ENCODE measurements at places on chromosomes 11 and 22.

DNA sequence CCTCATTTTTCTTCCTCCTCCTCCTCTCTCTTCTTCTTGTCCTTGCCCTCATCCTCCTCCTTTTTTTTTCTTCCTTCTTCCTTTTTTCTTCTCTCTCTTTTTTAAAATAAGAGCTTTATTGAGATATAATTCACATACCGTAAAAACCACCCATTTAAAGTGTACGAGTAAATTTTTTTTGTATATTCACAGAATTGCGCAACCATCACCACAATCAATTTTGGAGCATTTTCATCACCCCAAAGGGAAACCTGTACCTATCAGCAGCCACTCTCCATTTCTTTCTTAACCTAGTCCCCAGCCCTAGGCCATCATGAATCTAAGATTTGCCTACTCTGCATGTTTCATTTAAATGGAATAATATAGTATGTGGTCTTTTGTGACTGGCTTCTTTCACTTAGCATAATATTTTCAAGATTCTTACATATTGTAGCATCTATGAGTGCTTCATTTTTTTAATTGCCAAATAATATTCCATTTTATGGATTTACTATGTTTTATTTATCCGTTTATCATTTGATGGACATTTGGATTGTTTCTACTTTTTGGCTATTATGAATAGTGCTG is 35.0 kb downstream of the CAT start:
- DNase-seq = no peak

DNA sequence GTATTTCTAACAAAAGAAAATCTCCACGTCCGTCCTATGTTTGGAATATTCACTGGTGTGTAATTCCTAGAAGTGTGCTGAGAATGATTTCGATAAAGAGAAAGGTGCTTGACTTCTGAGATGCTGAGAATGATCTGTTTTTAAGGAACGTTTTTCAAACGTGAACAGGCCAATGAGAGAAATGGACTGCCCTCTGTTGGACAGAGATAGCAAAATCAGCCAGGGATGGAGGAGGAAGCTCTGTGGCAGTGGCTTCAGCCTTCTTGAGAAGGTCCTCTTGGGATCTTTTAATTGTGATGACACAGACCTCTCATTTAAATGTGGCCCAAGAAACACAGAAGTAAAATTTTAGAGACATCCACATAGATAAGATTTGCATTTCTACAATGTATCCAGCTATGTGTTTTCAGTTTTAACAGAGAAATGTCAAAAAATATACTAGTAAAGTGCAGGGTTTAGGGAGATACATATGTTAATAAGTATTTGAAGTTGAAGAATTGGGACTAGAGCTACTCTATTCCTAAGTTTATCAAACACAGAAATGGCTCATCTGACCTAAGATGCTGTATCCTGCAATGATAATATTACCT is 84.0 kb upstream of the RCN1 start:
- no peak for DNase-seq

DNA sequence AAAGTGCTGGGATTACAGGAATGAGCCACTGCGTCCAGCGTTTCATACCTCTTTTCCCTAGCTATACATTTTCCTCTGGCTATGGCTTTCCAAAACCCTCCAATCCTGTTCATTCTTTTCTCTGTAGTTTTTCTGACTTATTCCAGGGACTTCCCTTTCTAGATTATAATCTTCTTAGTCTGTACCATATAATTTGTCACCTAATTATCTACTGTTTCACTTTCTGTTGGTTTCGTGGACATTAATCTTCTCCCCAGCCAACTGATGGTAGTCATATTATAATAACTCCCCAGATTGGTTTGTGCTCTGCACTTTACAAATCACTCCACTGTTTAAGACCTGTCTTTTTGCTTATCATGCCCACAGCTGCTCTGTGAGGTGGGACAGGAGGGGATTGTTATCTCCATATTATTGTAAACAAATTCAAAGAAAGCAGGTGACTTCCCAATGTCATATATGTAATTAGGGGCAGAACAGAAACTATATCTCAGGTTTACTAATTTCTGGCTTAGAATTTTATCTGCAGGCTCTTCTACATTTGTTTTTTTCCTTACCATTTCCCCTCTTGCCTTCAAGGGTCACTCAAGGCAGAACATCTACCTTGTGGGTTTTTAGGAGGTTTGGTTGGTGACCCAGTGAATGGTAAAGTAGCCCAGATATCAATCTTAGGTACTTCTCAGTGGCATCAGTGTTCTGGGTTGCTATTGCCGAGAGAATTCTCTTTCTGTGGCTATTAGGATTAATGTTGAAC is 23.9 kb downstream of the STIM1 start:
- DNase-seq = no peak

DNA sequence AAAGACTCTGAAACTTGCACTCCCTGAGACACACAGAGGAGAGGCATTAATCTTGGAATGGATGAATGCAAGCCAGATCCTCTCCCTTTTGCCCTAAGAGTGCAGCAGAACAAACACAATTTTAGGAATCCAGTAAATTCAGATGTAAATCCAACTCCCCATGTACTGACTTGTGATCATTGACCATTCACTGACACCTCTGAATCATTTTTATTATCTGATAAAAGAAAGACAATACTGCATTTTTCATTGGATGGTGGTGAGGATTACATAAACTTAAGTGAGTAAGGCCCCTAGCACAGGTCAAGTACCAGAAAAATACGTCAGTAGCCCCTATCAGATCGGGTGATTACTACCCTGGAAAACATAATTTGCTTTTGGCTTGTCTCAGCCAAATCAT is 782.9 kb upstream of the API5 start:
- DNase-seq = no peak

GRCh38 chr11:75101424-75102128 is 4.9 kb upstream of the OR2AT4 start:
- DNase-seq = no peak
